ENCODE measurements at places on chromosomes 11 and 22.

GRCh38 chr11:28105869-28106268 lies 2.1 kb downstream of the KIF18A start:
- no peak for DNase-seq

DNA sequence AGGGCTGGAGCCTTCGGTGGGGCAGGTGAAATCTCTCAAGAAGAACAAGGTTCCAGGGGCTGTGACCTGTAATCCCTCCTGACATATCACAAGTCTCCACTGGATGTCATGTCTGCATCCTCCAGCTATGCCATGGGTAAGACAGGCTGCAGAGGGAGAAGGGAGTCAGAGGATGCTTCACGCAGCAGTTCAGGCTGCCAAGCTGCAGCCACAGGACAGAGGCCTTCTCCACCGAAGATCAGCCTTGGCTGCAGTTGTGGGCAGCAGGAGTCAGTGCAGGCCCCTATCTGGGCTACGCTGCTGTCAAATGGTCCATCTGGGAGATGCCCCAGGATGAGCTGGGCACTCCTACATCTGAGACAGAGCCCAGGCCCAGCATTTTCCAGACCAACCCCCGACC lies 25.0 kb downstream of the DKK3 start:
- no peak for DNase-seq

DNA sequence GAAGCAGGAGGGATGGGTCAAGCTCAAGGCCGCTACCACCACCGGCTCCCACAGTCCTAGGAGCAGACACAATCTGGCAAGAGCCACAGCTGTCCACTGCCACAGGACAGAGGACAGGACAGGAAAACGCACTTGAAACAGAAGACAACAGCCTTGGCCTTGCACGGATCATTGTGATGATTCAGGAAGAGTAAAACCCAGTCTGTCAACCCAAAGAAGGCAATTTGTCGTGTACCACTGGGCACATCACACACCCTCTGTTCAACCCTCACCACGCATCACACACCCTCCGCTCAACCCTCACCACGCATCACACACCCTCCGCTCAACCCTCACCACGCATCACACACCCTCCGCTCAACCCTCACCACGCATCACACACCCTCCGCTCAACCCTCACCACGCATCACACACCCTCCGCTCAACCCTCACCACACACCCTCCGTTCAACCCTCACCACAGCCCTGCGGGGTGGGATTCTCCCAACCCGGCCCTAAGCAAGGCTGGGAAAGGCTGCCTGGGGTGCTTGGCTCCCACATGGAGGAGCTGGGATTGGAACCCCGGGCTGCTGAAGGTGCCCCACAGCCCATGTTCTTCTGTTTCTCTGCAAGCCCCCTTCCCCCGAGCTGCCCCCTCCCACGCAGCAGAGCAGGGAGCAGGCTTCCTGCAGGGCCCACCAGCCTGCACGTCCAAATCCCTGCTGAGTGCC lies 11.3 kb upstream of the CDC42BPG start:
- DNase-seq: no peak

DNA sequence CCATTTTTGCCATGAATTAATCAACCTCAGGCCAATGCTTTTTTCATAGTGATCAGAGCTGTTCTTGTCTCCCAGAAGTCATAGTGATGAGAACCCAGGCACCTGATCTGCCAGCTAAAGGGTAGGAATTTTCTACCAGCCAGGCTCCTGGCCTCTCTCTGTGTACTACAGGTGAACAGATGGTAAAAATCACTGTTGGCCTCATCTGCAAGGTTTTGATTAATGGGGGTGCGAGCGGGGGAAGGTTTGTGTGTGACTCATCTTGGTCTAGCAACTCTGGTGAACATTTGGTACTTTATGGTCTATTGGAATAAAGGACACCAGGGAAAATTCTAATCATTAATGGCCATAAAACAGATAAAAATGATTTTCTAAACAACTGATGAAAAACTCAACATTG lies 14.4 kb upstream of the APOL4 start:
- no peak for DNase-seq

GRCh38 chr11:76609736-76610370 lies 60.7 kb downstream of the LRRC32 start:
- DNase-seq: no peak

DNA sequence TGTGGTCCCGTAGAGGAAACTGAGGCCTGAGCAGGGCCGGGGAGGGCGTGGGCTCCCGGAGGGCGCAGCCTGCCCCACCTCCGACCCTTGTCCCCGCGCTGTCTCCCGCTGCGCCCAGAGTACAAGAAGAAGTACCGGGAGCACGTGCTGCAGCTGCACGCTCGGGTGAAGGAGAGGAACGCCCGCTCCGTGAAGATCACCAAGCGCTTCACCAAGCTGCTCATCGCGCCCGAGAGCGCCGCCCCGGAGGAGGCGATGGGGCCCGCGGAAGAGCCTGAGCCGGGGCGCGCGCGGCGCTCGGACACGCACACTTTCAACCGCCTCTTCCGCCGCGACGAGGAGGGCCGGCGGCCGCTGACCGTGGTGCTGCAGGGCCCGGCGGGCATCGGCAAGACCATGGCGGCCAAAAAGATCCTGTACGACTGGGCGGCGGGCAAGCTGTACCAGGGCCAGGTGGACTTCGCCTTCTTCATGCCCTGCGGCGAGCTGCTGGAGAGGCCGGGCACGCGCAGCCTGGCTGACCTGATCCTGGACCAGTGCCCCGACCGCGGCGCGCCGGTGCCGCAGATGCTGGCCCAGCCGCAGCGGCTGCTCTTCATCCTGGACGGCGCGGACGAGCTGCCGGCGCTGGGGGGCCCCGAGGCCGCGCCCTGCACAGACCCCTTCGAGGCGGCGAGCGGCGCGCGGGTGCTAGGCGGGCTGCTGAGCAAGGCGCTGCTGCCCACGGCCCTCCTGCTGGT lies 1.9 kb downstream of the NLRP6 start:
- DNase-seq: no peak

DNA sequence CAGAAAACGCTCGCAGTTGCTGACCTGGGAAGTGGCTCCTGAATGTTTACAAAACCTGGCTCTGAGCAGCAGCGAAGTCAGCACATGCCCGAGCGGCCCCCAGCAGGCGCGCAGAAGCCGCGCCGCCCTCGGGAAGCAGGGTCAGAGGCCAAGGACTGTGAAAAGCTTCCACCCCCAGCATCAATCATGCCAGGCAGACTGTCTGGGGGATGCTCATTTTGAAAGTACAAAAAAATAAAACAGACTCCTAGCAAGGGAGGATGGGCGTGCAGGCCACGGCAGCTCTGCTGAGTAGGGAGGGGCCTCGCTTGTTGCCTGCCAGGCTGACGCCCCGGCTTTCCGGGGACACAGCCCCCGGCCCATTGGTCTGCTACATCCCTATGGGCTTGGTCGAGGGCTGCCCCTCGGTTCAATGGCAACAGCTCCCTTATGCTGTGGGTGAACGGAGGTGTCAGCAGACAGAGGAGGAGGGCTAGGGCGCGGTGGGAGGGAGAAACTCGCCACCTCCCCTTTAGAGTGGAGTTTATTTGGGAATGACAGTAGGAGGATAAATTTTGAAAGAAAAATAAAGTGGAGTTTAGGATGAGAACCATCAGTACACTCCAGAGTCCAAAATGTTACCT lies 37.7 kb upstream of the GNB1L start:
- no peak for DNase-seq

GRCh38 chr11:81253244-81253643 lies 1480.4 kb downstream of the FAM181B start:
- DNase-seq: no peak

- DNase-seq: no peak
Observed at GRCh38 chr11:86500500-86501140, 125.9 kb downstream of the CCDC81 start.

GRCh38 chr11:18490736-18491485 lies 35.3 kb downstream of the LDHAL6A start:
- no peak for DNase-seq

- DNase-seq: no peak
Observed at GRCh38 chr11:30314625-30315024, 8.3 kb upstream of the ARL14EP start.

- no peak for DNase-seq
Observed at GRCh38 chr11:3220521-3221407, 2.2 kb upstream of the MRGPRG start.

DNA sequence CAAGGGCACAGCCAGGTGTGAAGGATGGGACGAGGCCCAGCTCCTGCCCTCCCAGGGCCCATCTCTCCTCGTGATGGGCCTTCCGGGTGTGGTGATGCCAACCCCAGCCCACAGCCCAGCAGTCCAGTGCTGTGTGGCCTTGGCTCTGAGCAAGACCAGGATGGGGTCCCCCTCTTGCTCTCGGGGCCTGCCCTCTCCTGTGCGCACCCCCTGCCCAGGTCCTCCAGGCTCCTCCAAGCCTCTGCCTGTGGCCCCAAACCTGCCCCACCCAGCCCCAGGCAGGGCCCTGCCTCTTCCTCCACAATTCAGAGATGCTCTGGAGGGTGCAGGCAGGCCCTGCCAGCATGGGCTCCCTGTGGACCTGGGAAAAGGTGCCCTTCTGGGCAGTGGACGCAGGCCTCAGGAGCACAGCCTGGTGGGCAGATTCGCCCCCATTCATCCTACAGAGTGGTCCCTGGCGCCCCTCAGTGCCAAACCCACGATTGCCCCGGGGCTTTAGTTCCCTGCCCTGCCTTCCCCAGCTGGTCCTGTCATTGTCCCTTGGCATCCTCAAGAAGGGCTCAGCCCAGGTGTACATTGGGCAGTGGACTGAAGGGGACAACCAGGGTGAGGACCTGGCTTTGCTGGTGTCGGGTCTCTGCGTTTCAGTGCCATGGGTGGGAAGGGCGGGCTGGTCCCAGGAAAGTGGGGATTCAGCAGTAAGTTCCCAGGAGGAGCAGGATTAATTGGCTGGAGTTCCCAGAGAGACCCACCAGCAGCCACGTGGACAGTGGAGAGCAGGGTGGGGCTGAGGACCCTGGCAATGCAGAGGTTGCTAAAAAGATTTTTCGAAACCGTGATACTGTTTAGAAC lies 19.8 kb downstream of the EIF1AD start:
- DNase-seq: no peak

DNA sequence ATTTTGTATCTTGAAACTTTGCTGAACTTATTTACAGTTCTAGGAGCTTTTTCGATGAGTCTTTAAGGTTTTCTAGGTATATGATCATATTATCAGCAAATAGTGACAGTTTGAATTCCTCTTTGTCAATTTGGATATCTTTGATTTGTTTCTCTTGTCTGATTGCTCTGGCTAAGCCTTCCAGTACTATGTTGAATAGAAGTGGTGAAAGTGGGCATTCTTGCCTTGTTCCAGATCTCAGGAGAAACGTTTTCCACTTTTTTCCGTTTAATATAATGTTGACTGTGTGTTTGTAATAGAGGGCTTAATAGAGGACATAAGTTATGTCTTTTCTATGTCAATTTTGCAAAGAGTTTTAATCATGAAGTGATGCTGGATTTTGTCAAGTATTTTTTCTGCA lies 124.3 kb downstream of the ZNF280B start:
- no peak for DNase-seq

GRCh38 chr22:48595511-48595905 lies 1232.2 kb downstream of the BRD1 start:
- no peak for DNase-seq

DNA sequence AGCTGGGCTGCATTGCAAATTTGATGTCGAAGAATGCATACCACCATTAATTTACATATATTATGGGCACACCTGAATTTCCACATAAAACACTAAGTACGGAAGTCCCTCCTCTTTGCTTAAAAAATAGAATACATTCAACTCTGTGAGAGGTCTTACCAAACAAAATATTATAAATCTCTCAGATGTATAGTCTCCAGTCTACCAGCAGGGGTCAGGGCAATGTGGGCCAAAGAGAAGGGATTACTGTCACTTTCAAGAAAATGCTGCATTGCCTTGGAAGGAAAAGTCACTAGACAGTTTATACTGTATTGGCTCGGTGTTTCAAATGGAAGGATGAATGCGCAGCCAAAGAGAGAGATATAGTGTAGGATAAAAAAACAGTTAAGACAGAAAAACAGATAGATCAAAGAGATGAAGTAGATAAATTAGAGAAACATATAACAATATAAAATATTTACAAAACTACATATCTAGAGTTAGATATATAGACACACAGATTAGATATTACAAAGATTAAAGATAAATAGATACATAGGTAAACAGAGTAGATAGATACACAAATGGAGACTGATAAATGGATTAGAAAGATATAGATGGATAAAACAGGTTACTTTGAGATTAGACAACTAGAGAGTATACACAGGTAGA lies 20.9 kb downstream of the SERGEF start:
- no peak for DNase-seq

DNA sequence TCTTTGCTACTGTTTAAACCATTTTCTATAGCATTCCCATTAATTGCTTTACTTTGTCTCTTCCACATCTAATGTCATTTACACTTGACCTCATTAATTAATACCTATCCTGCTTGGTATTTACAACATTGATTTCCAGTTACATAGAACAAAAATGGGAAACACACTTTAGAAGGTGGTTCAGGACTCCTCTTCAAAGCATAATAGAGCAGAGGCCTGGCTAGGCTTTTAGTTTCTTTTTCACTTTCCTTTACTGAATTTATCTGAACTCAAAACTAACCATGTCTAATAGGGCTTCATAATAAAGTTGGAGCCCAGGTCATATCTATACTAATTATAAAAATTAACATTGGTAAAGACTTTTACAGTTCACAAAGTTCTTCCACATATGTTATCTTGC lies 648.0 kb upstream of the KIRREL3 start:
- DNase-seq: no peak

DNA sequence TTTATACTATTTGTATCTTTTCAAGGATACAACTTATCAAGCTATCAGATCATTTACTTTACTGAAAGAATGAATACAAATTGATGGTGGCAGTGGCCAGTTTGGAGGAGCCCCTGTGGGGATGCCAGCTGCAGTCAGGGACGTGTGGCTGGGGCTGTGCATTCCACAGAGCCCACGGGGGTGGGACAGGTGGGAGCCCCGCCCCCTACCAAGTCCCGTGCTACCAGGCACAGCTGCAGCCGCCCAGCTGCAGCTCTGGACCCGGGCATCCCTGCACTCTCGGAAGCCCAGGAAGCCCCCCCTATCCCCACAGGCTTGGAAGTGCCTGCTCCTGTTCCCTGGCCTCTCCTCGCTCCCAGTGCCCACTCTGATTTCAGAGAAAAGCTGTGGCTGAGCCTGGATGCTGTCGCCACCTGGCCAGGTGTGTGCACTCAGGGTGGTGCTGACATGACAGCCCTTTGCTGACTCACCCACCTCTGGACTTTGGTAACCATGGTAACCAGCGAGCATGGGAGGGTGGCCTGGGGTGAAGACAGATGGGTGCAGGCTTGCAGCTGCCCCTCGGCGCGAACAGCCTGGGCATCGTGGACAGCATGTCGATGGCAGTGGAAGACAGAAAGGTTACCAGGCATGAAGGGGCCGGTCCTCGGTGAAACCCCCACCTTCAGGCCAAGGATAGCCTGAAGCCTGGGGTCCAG lies 138.1 kb downstream of the SBF2 start:
- DNase-seq: no peak

- no peak for DNase-seq
Observed at GRCh38 chr11:134807997-134808396, 396.0 kb upstream of the B3GAT1 start.
